ENCODE measurements at places on chromosomes 7 and 10.

- DNase-seq = no peak
Observed at GRCh38 chr7:138684340-138684739, 16.8 kb downstream of the SVOPL start.

GRCh38 chr10:20806487-20806886, 90.6 kb downstream of the NEBL start:
- DNase-seq = no peak

DNA sequence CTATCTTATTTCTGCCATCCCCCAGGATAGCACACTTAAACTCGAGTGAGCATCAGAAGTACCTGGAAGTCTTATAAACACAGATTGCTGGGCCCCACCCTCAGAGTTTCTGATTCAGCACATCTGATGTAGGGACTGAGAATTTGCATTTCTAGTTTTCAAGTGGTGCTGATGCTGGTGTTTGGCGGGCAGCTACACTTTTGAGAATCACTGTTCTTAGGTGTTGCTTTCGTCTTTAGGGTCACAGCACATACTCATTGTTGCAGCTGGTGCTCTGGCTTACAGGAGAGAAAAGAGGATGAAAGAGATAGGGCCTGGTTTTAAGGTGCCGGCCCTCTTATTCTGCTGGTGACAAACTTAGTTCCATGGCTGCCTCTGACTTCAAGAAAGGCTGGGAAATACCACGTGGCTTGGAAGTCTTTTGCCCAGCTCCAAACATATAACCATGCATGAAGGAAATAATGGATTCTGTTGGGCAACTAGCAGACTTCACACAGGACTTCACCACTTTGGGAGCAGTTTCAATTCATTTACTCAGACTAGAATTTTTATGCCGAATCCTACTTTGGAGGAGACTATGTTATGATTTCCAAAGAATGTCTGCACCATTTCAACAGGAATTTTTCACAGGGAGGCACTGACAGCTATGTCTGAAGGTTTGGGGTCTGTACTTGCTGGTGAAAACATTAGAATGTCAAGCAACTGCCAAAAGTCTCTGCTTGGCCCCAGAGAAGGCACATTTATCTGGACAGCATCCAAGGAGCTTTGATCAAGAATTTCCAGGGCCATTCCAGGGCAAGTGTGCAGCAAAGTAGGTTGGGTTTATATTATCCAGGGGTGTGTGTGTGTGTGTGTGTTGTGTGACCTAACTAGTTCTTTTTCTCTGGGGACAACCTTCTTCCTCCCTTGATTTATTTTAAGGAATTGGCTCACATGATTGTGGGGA, 6.9 kb upstream of the MINDY4 start:
- peak; percentile 25 for DNase-seq

- DNase-seq = no peak
Observed at GRCh38 chr7:50660040-50660829, 95.0 kb upstream of the DDC start.

GRCh38 chr10:59852670-59853069, 53.7 kb downstream of the CCDC6 start:
- no peak for DNase-seq

DNA sequence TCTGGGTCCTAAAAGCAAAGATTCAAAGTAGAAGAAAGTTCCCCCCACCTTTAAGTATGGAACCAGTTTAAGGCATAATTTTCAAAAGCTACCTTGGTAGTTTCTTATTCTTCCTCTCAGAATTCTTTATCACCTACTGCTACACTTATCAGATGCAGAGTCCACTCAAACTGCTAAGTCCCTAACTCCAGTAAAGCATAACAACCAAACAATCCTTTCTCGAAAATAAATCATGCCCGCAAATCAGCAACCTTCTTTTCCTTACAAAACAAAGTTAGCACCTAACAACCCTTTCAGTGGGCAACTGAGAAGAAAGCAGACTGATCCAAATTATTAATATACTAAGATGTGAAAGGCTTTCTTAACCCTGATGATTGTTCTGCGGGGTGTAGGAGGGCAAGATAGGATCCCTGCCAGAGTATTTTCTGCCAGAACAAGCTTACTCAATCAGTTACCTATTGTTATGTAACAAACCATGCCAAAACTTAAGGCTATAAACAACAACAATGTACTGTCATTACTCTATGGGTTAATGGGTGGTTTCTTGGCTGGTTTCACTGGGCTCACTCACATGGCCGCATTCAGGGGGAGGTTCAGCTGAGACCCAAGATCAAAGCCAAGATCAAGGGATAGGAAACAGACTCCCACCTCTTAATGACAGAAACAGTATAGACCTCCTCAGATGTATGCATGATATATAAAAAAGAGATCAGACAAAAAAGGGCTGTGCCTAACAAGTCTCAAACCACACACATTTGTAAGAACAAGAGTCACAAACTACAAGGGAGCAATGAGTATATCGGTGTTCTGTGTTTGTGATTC, 42.0 kb downstream of the CCDC6 start:
- DNase-seq = no peak

- no peak for DNase-seq
Observed at GRCh38 chr10:116742367-116743265, at the start of gene HSPA12A. Gene HSPA12A, minus strand, starts transcription at chr10:116742566. Its CDS starts 97 bp downstream, at chr10:116742469.

DNA sequence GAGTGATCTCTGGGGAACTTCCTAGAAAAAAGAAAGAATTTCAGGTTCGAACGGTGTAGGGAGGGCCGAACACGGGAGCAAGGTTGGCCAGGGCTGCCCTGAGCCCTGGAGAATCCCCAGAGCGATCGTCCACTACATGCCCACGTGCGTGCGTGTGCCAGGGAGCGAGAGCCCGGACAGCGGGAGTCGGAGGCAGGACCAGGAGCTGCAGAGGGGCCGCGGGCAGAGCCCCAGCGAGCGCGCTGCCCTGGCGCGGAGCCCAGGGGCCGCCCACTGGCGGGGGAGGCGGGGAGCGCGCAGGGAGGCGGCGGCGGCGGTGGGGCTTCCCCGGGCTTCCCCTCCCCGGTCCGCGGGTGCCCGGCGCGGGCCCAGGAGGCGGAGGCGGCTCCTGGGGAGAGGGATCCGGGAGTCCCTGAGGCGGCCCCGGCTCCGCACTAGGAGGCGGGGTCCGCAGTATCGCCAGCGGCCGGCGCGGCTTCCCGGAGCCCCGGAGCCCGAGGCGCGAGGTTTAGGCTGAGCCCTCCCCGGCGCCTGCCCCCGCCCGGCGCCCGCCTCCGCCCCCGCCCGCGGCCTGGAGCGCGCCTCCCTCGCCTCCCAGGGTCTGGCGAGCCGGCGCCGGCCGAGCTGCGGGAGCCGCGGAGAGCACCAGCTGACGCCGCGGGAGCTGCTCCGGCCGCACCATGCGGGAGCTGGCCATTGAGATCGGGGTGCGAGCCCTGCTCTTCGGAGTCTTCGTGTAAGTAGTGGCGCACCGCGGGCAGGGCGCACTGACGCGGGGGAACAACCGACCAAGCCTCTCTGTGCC, at the start of gene PLPP4:
PLPP4 (plus strand) TSS at position 602 of the 805 bp plus-strand sequence; CDS start at position 681, 79 bp downstream.
- no peak for DNase-seq

- no peak for DNase-seq
Observed at GRCh38 chr10:117268258-117268657, 27.3 kb downstream of the SLC18A2 start.
